ENCODE measurements at places on chromosomes 7 and 10. TPM values are rescaled to one million over a fixed set of nuclear protein-coding genes. Genes with fewer than 3 reads are reported as not detected.

TMEM213 gene
- total RNA-seq: not detected

GSAP gene
- total RNA-seq: 6.8 TPM

AIFM2 gene
- 5.5 TPM for total RNA-seq

EBLN1 gene
- not detected for total RNA-seq

C10orf105 gene
- 0.52 TPM for total RNA-seq

AKR1C1 gene
- total RNA-seq: 1.4 TPM

FAM3C gene
- total RNA-seq: 13.1 TPM

HOGA1 gene
- not detected for total RNA-seq

PRXL2A gene
- total RNA-seq: 0.76 TPM

NACAD gene
- total RNA-seq: 0.07 TPM

TMEM270 gene
- total RNA-seq: not detected

ENTPD7 gene
- 3.2 TPM for total RNA-seq

CYP17A1 gene
- not detected for total RNA-seq

KLF14 gene
- not detected for total RNA-seq

PAX4 gene
- total RNA-seq: not detected

FUOM gene
- 7.1 TPM for total RNA-seq

PPP1R17 gene
- not detected for total RNA-seq

CYP2W1 gene
- not detected for total RNA-seq

CPN1 gene
- total RNA-seq: not detected

ADCY1 gene
- not detected for total RNA-seq

C10orf143 gene
- 7.7 TPM for total RNA-seq

FAS gene
- total RNA-seq: 169 TPM

RBP3 gene
- not detected for total RNA-seq

SHH gene
- total RNA-seq: not detected

RNF148 gene
- total RNA-seq: not detected

FAM237B gene
- total RNA-seq: not detected

PAOX gene
- total RNA-seq: 6.7 TPM

FAM25C gene
- total RNA-seq: not detected

LRRC4 gene
- not detected for total RNA-seq

FAM25G gene
- not detected for total RNA-seq

BUB3 gene
- 162 TPM for total RNA-seq

IL15RA gene
- 17.7 TPM for total RNA-seq

KIAA1549 gene
- total RNA-seq: 0.10 TPM

LBX1 gene
- not detected for total RNA-seq

SLIT1 gene
- total RNA-seq: 0.32 TPM

LIPJ gene
- not detected for total RNA-seq

GPC2 gene
- 7.0 TPM for total RNA-seq

ASB15 gene
- total RNA-seq: not detected

ANXA8L1 gene
- not detected for total RNA-seq

IGFBP3 gene
- 0.99 TPM for total RNA-seq

IL6 gene
- not detected for total RNA-seq

ITGB8 gene
- 2.1 TPM for total RNA-seq

SCIN gene
- total RNA-seq: not detected

C10orf90 gene
- total RNA-seq: not detected

CALY gene
- 1.8 TPM for total RNA-seq

FANK1 gene
- 31.3 TPM for total RNA-seq

GRID2IP gene
- total RNA-seq: 0.15 TPM

CDH23 gene
- 5.6 TPM for total RNA-seq
